ENCODE measurements at places on chromosomes 6 and 20.

GRCh38 chr20:33689973-33690372, 3.8 kb upstream of the E2F1 start:
- DNase-seq, result peak; percentile 58

DNA sequence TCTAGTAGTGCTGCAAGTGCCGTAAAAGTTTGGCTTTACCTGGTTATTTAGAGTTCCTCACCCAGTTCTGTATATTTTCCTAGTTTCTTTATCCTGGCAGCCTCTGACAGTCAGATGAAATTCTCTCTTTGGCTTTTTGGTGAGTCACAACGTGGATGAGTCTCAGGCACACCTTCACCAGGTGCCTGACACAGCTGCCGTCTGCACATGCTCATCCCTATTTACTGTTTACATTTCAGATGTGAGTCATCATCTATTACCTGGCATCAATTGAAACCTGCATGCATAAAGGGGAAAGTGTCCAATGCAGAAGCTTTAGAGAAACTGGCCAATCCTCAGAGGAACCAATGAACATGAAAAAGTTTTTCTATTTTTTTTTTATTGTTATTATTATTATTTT, 33.3 kb upstream of the ADGRF4 start:
- no peak for DNase-seq

- DNase-seq, result no peak
Observed at GRCh38 chr6:159913862-159914564, 23.2 kb downstream of the MAS1 start.

GRCh38 chr6:21908161-21908848, 314.8 kb downstream of the SOX4 start:
- no peak for DNase-seq

- peak; percentile 36 for DNase-seq
Observed at GRCh38 chr6:72826037-72826436, 204.2 kb downstream of the KCNQ5 start.

DNA sequence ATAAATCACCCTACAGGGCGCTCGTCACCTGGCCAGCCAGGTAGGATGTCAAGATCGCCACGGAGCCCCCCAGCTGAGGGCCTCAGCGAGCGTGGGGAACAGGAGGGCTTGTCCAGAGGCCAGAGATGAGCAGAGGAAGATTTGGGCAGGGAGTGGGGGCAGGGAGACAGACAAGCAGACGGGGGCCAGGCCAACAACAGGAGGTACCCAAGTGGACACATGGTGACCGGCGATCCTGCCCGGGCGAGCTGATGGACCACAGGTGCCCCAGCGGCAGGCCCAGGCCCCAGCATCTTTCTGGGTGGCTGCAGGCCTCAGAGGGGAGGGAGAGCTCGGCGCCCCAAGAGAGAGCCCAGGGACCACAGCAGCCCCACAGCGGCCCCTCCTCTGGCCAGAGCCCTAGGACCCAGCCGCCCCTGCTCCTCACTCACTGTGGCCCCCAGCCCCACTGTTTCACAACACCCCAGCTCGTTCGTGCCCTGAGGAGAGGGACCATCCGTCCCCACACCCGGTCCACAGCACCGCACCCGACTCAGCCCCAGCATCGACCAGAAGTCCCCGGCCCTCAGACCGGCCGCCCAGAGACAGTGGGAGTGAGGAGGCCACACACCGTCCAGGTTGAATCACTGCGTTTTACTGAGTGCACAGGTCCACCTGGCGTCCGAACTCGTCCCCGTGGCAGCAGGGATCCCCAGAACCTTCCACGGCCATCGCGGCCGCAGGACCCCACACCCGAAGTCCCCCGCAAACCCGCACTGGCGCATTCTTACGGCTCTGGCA, 38.6 kb upstream of the CHRNA4 start:
- no peak for DNase-seq

DNA sequence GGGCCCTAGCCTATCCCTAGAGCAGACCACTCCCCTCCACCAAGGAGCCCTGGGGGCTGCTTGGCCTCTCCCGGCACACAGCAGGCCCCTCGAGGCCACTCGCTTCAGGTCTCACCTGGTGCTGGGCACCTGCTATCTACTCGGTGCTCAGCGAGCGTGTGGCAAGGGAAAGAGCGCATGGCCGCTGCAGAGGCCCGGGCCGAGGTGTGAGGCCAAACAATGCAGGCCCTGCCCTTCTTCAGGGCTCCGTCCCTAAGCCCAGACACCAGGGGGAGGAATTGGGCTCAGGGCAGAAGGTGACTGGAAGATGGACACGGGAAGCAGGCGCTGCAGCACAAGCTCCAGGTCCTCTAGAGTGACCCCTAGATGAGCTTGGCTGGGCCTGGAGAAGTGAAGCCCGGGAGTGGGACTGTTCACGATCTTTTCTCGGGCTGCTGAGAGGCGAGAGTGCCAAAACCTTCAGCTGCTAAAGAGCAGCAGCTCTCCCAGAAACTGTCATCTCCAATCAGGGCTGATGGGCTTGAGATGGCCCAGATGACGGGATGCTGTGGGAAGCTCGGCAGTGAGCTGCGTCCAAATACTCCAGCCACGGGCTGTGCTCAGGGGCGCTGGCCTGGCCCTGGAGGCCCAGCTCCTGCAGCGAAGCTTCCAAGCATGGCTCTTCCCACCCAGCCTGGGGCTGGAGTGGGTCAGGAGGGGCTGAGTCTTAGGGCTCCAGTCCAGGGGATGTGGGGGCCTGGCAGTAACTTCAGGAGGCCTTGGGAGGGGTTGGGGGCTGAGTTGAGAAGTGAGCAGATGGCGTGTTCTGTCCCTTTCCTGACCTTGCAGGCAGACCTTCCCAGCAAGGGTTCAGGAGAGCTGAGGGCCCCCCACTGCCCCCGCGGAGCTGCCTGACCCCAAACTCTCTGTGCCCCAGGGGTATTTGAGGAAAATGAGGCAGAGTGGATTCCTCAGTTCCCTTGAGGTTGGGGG, 43.7 kb downstream of the APCDD1L start:
- DNase-seq, result no peak

DNA sequence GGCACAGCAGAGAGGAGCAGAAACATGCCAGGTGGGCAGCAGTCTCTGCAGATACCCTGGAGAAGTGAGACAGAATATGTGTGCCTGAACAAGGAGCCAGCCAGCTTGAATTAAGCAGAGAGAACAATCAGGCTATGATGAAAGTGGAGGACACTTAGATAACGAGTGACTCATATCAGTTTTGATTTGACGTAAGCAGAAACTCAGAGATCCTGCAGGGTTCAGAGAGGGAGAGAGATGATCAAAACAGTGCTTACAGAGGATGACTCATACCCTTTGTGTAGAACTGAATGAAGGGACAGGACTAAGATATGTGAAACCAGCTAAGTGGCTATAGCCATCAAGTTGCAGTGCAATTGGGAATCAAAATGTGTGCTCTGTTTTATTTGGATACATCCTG, 300.7 kb downstream of the TENT5A start:
- no peak for DNase-seq

GRCh38 chr20:61861054-61861841, 204.4 kb downstream of the TAF4 start:
- no peak for DNase-seq

DNA sequence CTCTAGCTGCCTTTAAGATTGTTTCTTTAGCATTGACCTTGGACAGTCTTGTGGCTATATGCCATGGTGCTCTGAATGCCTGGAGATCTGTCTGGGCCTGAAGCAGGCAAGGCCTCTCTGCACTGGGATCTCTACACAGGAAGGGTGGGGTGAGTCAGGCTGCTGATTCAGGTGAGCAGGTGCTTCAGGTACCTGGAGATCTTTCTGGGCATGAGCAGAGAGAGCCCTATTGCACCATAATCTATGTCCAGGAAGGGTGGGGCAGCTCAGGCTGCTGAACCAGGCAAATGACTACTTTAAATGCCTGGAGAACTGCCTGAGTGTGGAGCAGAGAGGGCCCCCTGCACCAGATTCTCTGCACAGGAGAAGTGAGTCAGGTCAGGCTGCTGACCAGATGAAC, 94.5 kb downstream of the TPBG start:
- no peak for DNase-seq
